ENCODE measurements at places on chromosomes 12 and 14.

DNA sequence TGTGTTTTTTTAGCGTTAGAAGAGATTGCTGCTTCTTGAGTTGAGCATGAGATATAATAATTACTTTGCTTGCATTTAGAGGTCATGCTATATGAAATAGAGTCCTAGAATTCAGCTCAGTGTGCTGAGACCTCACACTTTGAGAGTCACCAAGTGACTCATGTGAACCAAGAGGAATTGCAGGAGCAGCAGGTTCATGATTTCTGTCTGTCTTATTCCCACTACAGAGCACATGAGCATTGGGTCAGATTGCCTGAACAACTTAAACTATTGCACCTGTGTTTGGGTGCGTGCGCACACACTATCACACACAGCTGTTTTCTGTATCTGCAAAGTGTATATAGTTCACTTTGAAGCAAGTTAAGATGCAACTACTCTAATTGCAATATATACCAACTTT, 109.3 kb downstream of the FGD4 start:
- DNase-seq = no peak

DNA sequence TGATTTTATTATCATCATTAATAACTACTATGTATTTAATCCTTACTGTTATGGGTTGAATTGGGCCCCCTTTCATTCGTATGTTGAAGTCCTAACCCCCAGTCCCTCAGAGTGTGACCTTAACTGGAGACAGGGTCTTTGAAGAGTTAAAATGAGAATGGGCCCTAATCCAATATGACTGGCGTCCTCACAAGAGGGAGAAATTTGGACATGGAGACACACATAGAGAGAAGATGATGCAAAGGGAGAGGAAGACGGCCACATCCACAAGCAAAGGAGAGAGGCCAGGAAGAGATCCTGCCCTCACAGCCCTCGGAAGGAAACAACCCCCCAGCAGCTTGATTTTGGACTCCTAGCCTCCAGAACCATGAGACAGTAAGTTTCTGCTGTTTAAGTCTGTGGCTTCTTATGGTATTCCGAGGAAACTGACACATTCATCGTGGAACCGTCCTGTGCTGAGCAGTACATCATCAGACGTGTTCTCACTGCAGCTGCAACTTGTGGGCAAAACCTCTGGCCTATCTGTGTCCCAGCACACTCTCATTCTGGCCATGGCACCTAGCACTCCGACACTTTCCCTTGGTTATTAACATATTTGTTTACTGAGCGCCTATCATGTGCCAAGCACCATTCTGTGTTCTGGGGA, 127.6 kb downstream of the SLC38A6 start:
- DNase-seq = no peak

- no peak for DNase-seq
These were observed 87.8 kb downstream of the KTN1 start for GRCh38 chr14:55667801-55668200.

DNA sequence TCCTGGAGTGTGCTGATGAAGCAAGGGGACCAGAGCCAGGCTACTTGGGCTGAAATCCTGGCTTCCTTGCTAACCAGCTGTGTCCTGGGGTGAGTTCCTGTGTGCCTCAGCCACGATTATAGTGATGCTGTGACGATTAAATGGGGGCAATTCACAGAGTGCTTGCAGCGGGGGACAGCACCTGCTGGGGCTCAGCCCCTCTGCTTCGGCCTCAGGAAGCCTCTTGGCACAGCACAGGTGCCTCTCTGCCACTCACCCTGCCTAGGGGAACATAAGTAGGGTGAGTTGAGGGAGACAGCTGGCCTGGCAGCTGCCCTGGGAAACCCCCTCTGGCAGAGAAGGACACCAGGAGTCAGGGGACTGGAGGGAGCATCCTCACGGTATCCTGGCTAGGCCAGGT, 9.4 kb downstream of the KRT80 start:
- DNase-seq = no peak

DNA sequence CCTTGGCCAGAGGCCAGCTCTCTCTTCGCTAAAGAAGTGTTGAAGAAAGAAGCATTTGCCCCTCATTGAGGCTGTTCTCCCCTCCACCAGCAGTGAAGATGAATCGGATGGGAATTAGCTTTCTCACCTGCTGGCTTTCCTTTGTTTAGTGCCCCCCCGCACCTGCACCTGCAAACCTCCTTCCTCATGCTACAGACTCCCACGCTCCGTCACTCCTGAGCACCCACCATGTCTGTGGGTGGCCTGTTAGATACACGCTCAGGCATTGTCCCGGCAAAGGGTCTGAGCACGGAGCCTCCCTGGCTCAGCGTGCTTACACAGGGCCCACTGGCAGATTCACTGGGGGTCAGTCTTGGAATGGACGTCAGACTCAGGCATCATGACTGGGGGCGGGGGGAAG, 121.6 kb downstream of the GLT1D1 start:
- DNase-seq = no peak

Measured in activated T-cell treated with anti-CD3 and anti-CD28 coated beads, Interleukin-2, amount 50 U/mL, for 72 hours (primary cell).